NCI-H774 (cell line): ENCODE measurements at places on chromosomes 2 and 18.

DNA sequence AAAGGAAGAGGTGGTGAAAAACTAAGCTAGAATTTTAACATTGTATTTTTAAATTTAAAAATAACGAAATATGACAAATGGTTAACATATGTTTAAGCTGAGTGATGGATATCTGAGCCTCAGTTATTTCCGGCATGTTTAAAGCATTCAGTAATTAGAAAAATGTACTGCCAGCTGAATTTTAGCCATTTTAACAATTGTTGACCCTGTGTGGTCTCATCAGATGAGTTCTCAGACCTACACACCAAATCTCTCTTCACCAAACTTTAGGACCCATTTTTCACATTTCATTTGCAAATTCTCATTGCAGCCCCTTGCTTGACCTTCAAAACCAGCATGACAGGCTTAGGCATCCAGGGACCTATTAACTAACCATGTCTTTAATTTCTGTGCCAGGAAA lies 91.5 kb upstream of the RGPD4 start:
- no peak for DNase-seq

- no peak for DNase-seq
Observed at GRCh38 chr18:48621240-48621639, 82.4 kb downstream of the CTIF start.

GRCh38 chr2:114219456-114219855 lies 223.0 kb upstream of the DPP10 start:
- no peak for DNase-seq

DNA sequence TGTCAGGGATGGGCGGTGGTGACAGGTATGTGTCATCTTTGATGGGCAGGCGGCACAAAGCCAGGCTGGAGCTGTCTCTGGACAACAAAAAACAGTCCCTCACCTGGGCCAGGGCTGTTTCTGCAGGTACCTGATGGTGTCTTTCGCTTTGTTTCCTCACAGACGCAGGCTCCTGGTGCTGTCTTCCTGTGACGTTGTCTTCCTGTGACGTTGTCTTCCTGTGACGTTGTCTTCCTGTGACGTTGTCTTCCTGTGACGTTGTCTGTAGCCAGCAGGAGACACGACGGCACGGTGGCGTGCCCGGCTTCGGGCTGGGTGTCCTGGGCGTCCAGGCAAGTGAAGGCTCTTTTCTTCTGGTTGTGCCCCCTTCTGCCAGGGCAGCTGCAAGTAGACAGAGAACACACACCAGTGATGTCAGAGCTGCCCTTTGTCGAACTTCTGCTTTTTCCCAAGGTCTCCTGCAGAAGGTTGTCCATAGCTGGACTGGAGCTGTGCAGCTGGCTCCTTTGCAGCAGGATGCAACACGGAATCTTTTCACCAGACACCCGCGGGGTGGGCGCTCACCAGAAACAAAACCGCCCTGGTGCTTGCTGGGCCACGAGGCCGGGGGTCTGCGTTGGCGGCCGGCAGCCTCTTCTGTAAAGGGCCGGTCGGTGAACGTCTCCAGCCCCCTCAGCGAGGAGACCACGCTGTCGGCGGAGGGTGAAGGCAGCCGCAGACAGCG lies 21.1 kb downstream of the GPR35 start:
- no peak for DNase-seq
